ENCODE measurements at places on chromosomes 2 and 18.
A peak's percentile ranks its signal among the peaks of the same experiment; 100 is the strongest.

GRCh38 chr2:120935339-120936313 lies 200.0 kb downstream of the GLI2 start:
- DNase-seq = no peak

- no peak for DNase-seq
These were observed 45.7 kb downstream of the QPCT start for GRCh38 chr2:37389989-37390765.

- no peak for DNase-seq
These were observed 35.9 kb downstream of the MAP4K4 start for GRCh38 chr2:101733257-101733993.

DNA sequence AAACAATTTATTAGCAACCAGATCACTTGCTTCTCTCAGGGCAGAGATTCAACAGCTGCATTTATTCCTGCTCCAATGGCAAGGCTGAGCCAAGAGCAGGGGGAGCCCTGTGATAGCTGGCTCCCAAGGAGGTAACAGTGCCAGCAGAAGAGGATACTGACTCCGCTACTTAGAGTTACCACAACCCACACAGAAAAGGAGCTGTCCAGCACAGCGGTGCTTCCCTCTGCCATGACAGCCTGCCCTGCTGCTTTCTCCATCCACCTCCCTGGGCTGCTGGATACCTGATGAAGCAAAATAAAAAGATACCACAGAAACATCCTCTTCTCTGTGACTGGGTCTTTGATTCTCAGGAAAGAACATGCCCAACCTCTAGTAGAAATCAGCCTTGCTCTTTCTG lies 467.2 kb downstream of the LRRTM4 start:
- no peak for DNase-seq

GRCh38 chr2:145038041-145038525 lies 518.2 kb upstream of the ZEB2 start:
- no peak for DNase-seq

DNA sequence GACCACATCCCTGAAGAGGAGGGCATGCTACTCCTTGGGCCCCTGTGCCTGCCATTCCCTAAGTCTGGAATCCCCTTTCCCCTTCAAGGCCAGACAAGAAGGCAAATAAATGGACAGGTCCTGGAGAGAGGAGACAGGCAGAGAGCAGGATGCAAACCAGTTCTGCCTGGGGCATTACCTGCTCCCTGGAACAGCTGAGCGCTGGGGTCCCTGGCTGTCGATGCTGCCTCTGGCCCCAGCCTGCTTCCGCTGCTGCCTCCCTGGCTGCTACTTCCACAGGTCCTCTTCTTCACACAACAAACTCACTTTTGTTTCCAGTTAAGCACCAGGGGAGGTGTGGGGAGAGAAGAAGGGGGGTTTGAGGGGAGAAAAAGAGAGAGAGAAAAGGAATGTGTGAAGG lies 53.1 kb downstream of the SLC4A5 start:
- DNase-seq = no peak

DNA sequence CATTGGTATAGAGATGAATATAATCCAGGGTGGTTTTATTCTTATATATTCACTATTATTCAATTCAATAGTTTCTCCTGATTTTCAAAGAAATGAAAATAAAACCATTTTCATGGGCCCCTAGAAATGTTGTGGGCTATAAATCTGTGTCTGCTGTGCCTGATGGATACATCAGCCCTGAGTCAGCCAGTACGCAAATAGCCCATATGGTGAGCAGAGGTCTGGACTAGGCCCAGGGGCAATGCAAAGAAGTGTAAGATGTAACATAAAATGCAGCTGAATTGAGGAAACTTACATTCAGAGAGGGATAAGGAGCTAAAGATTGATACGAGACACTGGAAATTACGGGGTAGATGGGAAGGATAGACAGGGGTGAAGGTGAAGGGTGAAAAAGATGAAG lies 122.5 kb downstream of the MAIP1 start:
- DNase-seq = no peak

- DNase-seq = peak; percentile 91
These were observed 43.1 kb downstream of the VSNL1 start for GRCh38 chr2:17583646-17584045.

GRCh38 chr2:83224591-83225200 lies 1234.4 kb downstream of the SUCLG1 start:
- DNase-seq = no peak

GRCh38 chr18:35522130-35522959 lies 24.6 kb upstream of the INO80C start:
- no peak for DNase-seq
